ENCODE measurements at places on chromosomes 12 and 14. TPM values are rescaled to one million over a fixed set of nuclear protein-coding genes. Genes with fewer than 3 reads are reported as not detected.

The TBC1D30 gene
- total RNA-seq, result not detected

The NKX2-1 gene
- not detected for total RNA-seq

The KRT86 gene
- total RNA-seq, result not detected

The ALDH2 gene
- total RNA-seq, result 22.3 TPM

The LRTM2 gene
- not detected for total RNA-seq

The SYT10 gene
- not detected for total RNA-seq
